ENCODE measurements at places on chromosomes 7 and 10. TPM values are rescaled to one million over a fixed set of nuclear protein-coding genes. Genes with fewer than 3 reads are reported as not detected.

VGF gene
- polyA plus RNA-seq, result 0.14 TPM

PIK3AP1 gene
- 0.24 TPM for polyA plus RNA-seq

USP54 gene
- 9.5 TPM for polyA plus RNA-seq

TMEM196 gene
- not detected for polyA plus RNA-seq

FAS gene
- 77.8 TPM for polyA plus RNA-seq

ASB10 gene
- not detected for polyA plus RNA-seq

Measured in fibroblast of lung (primary cell).